ENCODE measurements at places on chromosomes 1 and 21.

- DNase-seq = no peak
Measured at GRCh38 chr1:46410156-46411009, 16.3 kb downstream of the FAAH start.

- peak; percentile 53 for DNase-seq
Measured at GRCh38 chr1:225828706-225829345, 18.9 kb downstream of the EPHX1 start.

DNA sequence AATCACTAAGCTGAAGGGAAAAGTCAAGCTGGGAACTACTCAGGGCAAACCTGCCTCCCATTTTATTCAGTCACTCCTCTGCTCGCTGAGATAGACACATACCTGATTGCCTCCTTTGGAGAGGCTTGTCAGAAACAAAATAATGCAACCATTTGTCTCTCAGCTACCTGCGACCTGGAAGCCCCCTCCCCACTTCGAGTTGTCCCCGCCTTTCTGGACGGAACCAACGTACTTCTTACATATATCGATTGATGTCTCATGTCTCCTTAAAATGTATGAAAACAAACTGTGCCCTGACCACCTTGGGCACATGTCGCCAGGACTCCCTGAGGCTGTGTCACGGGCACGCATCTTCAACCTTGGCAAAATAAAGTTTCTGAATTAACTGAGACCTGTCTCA is 21.5 kb upstream of the HPDL start:
- no peak for DNase-seq

DNA sequence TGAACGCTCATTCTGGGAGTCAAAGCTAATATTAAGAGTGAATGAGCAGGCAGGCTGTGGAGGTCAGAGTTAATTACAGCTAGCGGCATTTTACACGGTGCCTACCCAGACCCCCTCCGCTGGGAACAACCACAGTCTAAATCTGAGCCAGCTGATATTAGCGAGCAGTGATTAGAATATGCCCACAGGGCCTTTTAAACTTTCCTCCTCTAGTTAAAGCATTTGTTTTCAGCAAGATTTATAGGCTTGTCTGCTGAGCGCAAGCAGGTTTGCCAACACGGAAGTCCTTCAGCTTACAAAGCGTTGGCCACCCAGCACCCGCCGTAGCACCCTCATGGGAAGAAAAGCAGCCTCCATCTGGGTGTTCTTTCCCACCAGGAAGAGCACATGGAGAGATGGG is 72.1 kb downstream of the LMX1A start:
- no peak for DNase-seq

GRCh38 chr1:15110867-15111230 is 42.7 kb upstream of the TMEM51 start:
- DNase-seq = no peak

GRCh38 chr1:233082778-233083550 is 132.6 kb downstream of the NTPCR start:
- no peak for DNase-seq

DNA sequence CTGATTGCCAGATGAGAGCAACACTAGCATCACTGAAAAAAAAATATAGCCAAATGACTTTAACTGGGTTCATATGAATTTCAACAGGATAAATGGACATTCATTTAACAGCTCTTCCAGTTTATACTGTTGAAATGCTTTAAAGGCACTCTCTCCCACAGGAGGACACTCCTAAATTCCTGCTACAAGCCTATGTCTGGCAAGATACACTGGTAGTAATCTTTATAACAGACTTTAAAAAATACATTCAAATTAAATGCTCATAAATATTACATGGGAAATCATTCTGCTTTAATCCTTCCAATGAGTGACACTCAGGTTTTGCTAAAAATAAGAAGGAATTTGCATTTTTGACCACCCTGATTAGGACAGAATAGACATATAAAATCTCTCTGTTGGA is 526.7 kb upstream of the ADAMTS5 start:
- DNase-seq = no peak

GRCh38 chr1:77347646-77348045 is 65.8 kb downstream of the AK5 start:
- DNase-seq = no peak

DNA sequence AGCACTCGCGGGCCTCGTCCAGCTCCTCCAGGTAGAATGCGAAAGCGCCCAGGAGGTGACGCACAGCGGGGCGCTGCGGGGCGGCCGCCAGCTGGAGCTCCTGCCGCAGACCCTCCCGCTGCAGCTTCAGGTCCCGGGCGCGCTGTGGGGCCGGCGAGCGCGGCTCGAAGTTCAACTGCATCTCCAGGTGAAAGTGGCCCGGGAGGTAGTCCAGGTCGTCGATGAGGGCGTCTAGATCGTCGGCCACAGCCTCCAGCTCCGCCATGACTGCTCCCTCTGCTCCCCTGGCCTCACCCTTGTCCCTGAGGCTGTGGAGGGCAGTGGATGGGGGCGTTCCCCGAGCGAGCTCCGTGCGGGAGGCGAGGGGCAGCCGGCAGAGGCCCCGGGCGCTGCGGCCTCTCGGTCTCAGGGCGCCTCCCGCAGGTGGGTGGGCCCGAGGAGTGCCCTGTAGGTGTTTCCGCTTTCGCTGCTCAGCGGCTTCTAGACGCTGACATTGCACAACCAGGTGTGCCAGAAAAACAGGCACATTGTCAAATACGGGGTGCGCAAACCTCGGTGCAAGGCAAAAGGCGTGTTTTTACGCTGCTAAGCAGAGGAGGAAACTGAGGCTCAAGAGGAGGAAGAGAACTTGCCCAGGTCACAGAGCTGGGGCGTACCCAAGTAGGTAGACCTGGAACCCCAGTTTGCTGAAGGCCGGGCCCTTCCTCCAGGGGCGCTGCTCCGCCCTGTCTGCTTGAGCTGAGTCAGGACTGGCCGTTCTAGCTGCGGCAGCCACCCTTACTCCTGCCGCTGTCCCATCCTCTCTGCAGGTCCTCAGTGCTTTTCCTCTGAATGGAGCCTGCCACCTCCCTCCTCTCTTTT is at the start of gene TTC22:
TSS of gene TTC22 (minus strand) at position 425 of the 861 bp plus-strand sequence. CDS start at position 265, 160 bp downstream.
- DNase-seq = peak; percentile 70

- DNase-seq = no peak
Measured at GRCh38 chr1:32647308-32648134, 2.8 kb downstream of the ZBTB8OS start.

GRCh38 chr21:45747802-45748445 is 104.4 kb downstream of the PCBP3 start:
- DNase-seq = no peak

GRCh38 chr1:178039891-178040290 is 54.0 kb upstream of the RASAL2 start:
- DNase-seq = no peak

- DNase-seq = no peak
Measured at GRCh38 chr1:63821091-63822005, 47.5 kb downstream of the ROR1 start.

DNA sequence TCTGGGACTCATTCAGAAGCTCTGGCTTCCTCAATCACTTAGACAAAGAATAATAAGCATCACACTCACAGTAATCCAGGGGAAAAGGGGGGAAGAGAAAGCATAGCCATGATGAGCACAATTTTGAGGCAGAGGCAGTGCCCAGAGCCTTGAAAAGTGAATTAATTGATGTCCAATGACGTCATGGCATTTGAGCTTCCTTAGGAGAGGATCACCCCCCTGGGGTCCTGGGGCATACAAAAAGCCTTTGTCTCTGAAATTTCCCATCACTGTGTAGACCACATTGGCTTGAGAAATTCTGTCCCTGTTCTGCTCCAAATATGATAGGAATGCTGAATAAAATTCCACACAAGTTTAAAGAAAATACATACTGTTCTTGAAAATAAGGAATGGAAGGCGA is 84.3 kb upstream of the COA6 start:
- no peak for DNase-seq

DNA sequence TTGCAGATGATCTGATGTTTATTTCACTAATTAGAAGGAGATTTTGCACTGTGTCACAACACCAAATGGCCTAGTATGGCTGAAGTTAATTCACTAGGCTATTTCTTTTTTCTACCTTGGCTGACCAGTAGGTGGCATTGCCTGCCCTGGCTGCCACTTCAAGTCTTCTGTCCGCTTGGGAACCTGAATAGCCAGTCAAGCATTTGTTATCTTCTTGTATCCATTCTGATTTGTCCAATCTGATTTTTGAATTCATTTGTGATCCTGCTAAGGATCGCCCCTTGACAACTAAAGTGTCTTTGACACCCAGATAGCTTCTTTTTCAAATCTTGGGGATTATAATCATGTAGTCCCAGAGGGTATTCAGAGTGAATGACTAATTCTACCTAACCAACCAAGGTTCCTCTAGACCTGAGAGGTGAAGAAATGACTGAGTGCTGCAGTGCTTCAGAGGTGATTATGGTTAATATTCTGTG is 99.4 kb downstream of the GIPC2 start:
- DNase-seq = peak; percentile 65

- DNase-seq = no peak
Measured at GRCh38 chr1:22527122-22527521, 36.2 kb upstream of the EPHA8 start.

DNA sequence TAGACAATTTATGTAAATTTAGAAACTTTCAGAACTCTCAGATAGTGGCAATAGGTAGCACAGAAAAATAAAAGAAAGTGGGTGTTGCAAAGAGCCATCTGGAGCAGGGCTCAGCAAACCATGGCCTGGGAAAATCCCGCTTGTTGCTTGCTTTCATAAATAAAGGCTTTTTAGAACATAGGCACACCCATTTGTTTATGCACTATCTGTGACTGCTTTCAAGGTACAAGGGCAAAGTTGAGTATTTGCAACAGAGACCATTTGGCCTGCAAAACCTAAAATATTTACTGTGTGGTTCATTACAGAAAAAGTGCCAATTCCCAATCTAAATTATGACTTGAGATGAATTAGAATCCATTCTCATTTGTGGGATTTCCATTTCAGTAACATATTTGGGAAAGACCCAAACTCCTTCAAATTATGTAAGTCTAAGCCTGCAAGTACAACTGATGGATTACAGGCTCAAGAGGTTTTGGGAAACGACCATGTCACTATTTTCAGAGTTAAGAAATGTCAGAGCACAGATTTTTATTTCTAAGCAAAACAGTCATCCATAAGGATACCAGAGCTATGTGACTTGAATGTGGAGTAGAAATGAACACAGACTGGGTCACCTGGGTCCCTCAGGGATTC is 43.5 kb upstream of the DPT start:
- no peak for DNase-seq

DNA sequence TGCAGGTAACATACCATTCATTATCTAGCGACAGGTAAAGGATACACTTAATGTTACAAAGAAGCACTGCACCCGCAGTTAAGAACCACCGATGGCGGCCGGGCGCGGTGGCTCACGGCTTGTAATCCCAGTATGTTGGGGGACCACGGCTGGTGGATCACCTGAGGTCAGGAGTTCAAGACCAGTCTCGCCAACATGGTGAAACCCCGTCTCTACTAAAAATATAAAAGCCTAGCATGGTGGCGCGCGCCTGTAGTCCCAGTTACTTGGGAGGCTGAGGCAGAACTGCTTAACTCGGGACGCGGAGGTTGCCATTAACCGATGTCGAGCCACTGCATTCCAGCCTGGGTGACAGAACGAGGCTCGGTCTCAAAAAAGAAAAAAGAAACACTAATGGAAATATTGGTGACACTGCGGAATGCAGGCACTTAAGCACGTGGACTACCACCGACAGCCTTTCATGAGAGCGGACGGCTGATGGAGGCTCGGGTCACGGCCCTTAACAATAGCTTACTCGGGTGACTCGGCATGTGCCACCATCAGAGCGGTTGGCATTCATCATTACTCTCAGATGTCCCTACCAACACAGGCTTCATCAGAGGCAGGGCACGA is 542 bp downstream of the GAS5 start:
- no peak for DNase-seq

GRCh38 chr1:3510136-3510955 is 55.9 kb downstream of the ARHGEF16 start:
- no peak for DNase-seq

DNA sequence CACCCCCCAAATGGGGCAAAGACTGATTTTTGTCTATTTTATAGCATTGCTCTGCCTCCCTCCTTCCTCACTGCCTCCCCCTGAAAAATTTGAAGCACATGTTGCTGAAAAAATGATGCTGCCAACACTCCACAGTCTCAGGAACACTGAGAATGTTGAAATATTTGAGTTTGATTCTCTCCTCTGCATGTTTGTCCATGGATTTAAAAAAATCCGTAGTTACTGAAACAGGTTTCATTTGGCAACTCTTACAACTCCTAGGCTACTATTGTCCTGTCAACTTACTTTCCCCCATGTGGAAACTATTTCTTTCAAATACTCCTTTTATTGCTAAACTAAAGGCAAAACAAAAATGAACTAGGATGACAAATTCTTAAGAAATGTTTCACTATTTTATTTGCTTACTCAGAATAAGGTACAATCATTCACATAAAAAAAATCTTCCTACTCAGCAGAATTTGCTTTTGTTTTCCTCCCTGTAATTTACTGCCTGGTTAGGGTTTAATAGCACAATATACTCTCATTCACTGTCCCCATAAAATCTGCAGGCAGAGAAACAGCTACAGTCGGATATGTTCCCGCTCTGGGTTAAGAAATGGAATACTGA is 50.2 kb downstream of the C21orf91 start:
- DNase-seq = no peak

DNA sequence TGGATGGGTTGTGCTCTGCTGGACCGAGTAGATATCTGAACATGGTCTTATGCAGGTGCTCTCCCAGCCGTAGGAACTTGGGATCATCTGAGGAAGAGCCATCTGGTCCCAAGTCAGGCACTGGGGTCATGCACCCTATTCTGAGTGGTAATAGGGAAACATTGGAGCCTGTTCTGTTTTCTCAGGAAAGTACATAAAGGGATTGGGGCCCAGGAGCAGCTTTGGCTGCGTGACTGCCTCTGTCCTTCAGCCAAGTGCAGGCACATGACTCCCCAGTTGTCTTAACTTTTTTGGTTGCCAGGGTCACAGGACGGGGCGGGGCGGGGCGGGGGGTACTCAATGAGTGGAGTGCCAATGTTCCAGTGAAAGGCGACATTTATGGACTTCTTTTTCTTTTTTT is 11.5 kb downstream of the PFKFB2 start:
- no peak for DNase-seq

DNA sequence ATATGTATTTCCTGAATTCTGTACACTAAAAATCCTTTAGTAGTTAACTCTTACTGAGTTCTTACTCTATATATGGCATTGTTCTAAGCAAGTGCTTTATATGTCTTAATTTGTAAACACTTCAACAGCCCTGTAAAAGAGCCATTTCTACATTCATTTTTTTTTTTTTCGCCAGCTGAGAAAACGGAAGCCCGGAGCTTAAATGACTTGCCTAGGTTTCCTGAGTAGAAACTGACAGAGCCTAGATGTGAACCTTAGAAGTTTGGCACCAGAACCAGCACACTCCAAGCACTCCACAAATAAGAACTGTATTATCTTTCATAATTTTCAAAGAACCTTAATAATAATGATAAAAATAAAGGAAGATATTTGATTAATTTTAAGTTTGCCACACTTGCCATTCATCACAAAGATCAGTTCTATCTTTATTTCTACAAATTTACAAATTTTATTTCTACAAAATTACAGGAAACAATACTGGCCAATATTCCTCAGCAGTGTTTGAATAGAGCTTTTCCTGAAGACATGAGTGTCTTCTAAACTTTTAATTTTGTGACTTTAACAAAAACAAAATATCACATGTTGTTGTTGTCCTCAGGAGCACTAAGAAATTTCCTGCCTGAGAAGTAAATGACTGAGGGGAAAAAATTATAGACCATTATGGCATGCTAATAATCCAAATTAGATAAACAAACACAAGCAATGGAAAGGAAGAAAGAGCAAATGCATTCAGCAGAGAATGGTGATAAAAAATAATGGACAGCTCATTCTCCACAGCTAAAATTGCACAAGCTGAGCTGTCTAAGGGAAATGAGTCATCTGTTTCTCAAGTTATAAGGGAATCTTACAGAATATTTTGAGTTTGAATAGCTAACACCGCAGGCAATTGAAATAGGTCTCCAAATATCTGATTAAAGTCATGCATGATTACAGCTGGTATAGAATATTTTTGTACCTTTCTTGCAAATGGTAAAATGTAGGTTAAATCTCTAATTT is 71.2 kb downstream of the DPYD start:
- no peak for DNase-seq
